ENCODE measurements at places on chromosomes 1 and 21.

DNA sequence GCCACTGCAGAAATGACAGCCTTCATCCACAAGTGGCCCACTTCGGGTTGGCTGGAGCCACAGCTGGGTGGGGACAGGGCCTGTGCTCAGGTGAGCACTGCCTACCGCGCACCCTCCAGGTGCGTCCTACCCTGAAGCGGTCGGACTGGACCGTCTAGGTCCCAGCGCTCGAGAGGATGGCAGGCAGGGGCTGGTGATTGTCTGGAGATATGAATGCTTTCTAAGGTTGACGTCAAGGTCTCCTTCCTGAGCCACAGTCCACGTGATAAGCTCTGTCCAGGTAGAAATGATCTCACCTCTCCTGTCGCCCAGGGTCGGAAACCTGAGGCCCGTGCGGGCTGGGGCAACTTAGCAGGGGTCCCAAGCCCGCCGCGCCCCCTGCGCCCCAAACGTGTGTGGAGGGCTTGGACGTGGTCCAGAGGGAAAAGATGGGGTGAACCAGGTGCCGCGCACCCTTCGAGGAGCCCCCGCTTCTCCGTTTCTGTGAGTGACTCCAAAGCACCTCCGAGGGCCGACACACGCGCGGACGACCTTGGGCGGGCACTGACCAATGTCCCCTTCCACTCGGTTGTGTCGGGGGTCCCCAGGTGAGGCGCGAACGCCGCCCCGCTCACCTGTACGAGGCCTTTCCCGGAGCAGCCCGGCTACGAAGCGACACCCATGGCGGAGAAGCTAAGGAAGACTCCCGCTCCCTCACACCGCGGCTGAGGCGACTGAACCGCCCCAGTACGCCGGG, 853 bp upstream of the DOP1B start:
- no peak for DNase-seq

DNA sequence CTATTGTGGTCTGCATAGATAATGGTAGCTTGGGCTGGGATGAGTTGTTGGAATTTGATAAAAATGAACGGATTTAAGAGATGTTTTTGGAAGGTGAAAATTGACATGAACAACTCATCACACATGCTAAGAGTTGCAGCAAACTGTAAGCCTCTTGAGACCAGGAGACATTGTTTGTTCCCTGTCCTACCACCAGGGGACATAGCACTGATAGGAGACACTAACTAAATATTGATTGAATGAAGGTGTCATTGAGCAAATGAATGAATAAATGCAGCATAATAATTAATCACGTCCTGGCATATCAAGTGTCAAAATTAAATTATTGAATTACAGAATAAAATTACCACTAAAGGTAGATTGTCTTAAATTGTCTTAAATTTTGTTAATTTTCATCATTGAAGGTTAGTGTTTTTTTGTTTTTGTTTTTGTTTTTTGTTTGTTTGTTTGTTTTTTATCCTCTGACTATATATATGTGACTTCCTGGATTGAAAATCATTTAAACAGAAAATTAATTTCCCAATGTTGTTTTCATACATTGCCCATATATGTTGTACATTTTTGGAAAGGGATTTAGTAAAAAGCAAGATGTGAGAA, 285.3 kb upstream of the C1orf105 start:
- no peak for DNase-seq

DNA sequence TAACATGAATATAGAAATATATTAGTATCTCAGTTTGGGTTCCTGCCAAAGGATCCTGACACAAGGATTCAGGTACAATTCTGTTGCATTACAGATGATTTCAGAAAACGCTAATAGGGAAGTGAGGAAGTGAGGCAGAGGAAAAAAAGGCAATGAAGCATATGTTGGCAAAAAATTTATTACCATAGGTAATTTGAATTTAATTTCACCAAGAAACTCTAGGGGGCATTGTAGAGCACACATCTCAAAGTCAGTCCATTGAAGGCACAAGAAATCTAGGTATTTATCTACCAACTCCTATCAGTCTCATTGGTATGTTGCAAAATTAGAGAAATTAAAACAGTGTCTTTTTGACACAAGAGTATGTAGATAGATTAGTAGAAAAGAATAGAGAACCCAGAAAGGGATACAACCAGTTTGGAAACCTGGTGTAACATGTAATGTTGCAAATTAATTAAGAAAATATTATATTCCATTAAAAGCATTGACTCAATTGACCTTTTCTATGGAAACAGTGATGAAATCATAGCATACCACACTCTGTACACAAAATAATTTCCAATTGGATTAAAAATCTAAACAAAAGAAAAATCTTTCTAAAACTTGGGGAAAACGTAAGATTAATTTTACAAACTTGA, 104.9 kb upstream of the SNX7 start:
- DNase-seq: no peak

DNA sequence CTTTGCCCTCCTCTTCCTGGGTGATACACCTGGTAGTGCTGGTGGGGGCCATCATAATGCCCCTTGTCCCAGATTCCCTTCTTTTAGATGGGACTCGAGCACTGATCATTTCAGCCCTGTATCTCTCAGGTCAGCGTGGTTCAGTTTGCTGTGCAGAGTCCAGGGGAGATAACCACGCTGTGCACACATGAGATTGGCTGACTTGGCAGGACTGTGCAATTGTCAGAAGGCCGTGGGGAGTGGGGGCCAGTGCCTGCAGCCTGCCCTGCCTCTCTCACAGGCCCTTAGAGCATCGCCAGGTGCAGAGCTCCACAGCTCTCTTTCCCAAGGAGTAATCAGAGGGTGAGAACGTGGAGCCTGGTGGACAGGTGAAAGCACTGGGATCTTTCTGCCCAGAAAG, 15.2 kb downstream of the EPHX1 start:
- DNase-seq: no peak

- DNase-seq: no peak
Measured at GRCh38 chr1:22662318-22662717, 9.3 kb downstream of the C1QB start.

- DNase-seq: no peak
Measured at GRCh38 chr1:192633533-192634253, 2.3 kb upstream of the RGS13 start.

DNA sequence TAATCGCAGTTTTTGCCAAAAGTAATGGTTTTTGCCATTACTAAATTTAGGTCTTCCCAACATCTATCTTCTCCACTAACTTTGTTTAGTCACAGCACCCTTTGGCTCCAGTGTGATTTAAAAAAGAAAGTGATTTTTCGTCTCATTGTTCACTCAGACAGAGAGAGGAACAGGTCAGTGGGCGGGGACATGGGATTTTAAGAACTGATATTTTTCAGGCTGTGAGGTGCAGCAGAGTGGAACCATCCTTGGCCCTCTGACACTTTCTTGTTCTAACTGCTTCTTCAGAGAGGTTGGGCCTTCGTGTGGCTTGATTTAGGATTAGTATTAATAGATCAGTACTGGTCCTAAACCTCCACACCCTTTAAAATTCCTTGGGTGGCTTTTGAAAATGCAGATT, 38.8 kb downstream of the CASQ2 start:
- no peak for DNase-seq

DNA sequence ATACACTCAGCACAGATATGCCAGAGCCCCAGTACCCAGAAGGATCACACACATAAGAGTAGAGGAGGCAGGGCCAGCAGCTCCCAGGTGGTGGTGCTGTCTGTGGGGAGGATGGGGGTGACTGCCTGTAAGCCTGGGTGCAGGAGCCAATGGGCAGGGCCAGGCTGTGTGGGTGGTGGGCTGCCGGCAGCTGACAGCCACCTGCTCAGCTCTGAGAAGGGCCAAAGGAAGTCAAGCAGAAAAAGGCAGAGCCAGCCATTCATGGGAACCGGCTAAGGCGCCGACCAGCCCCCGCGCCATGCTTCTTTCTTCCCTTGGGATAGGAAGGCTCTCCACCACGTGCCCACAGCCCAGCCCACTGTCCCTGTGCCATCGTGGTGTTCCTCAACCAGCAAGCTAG, 14.1 kb downstream of the PIK3C2B start:
- no peak for DNase-seq

GRCh38 chr1:226974544-226975258, 34.6 kb downstream of the COQ8A start:
- no peak for DNase-seq

- no peak for DNase-seq
Measured at GRCh38 chr1:87986130-87986866, 657.6 kb downstream of the LMO4 start.

- no peak for DNase-seq
Measured at GRCh38 chr1:119652587-119652986, 4.5 kb upstream of the ZNF697 start.

DNA sequence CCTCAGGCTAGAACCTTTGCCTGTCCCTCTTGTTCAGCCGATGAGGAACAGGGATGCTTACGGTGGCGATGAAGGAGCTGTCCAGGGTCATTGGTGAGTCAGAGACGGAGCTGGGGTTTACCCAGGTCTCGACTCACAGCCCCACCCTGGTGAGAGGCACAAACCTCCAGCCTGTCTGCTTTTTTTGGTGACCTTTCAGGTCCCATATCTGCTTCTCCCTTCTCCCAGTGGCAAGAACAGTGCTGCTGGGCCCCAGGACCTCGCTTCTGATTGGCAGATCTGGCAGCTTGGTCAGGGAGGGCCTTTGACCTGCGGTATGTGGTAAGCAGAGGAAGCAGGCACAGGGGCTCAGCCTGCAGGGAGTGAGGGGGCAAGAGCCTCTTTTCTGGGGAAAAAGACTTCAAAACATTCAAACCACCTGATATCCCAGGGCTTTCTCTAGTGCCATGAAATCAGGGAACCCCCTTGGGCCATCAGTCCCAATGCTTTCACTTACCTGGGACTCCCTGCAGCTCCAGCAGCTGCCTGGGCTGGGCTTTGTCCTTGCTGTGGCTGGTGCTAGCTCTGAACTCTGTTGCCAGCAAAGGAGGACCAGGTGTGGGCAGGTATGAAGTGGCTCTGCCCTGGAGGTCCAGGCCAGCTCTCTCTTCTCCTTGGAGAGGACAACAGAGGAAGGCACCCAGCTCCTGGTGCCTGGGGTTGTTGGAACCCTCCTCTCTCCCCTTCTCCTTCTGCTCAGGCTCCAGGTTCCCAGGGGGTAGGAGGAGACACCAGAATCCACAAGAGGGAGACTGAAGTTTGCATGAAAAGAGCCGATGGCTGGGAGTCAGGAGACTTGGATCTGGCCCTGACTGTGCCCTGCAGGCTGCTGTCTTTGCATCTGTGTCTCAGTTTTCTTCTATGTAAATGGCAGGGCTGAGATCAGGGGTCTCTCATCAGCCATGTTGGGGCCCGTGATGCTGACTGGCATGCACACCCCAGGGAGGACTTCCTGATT, 41.4 kb downstream of the TRIM62 start:
- no peak for DNase-seq

GRCh38 chr1:46285730-46286477, 17.5 kb downstream of the LRRC41 start:
- no peak for DNase-seq

DNA sequence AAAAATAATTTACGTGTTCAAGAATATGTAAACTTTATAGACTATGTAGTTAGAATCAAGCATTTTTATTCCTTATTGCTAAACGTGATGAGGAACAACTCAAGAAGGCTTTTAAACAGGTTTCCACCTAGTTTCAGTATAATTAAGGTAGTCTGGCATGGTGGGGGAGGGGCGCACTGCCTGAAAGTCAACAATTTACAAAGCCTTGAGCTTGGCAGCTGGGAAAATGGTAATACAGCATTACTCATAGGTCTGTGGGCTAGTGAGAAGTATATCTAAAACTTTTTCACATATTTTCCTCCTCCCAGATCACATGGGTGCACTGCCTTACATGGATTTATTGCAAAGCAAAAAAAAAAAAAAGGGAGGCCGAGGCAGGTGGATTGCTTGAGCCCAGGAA, 75.2 kb downstream of the EVI5 start:
- DNase-seq: no peak

GRCh38 chr21:22351076-22351475, 1352.9 kb downstream of the NCAM2 start:
- no peak for DNase-seq

DNA sequence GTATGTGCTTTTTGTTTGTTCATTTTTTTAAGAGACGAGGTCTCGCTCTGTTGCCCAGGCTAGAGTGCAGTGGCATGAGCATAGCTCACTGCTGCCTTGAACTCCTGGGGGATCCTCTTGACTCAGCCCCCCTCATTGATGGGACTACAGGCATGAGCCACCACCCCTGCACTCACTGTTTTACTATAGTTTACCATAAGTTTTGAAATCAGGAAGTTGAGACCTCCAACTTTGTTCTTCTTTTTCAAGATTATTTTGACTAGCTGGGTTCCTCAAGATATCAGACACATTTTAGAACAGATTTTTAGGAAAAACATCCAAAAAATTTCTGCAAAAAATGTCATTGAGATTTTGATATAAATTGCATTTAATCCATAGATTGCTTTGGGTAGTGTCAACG, 120.4 kb upstream of the FGGY start:
- no peak for DNase-seq

- no peak for DNase-seq
Measured at GRCh38 chr1:214658785-214659184, 55.8 kb downstream of the CENPF start.

DNA sequence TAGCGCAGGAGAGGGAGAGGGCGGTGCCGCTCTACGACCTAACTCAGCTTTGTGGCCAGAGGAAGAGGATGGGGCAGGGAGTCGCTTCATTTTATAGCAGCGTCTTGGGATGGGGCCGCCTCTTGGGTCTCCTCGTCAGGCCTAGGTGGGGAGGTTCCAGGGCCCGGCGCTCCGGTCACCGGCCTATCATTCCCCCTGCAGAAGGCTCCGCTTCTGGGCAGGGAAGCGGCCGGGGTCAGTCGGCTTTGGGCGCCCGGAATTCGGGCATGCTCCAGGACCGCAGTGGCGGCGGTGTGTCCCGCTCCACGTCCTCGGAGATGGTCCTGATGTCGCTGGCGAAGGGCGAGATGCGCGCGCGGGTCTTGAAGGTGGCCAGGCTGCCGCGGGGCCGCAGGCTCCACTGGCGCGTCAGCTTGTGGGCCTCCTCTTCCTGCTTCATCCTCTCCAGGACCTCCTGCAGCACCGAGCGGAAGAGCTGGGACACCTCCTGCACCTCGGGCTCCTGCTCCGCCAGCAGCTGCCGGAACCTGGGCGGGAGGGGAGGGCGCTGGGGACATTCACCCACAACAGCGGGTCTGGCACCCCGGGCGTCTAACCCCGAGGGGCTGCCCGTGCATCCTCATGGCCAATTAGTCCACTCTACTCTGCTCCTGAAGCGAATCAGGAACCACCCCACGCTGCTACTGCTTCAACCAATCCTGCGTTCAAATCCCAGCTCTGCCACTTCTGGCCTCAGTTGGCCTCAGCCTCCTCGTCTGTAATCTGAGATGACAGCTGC, 13.0 kb downstream of the RD3 start:
- DNase-seq: no peak

DNA sequence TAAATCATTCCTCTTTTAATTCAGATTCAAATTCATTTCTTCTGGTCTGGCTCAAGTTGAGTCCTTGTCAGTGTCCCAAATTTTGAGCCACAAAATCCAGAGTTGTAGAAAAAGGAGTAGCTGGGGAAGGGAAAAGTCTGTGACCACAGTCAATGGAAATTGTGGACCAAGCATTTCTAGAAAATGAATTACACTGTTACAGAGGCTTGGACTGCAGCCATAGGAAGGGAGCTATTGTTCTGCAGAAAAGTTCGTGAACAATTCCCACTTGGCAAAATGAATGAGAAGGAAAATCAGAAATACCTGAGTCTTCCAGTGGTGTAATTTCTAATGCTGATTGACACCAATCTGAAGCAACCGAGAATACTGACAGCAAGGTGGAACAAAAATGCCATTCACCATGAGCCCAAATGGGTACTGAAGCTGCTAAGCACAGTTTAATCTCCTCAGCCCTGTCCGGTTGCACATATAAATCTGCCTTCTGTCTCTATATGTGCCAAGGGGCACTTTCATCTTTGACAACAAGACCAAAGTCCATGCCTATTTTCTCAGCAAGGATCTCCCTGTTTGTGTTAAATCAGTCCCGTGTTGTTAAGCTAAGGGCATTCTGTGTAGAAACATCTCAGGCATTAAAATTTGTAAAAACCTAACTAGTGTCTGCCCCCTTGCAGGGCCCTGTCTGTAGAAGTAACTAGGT, 51.3 kb downstream of the TEX35 start:
- no peak for DNase-seq

Data from hippocampal formation (tissue), 2 donors.